ENCODE measurements at places on chromosomes 3 and 15. TPM values are rescaled to one million over a fixed set of nuclear protein-coding genes. Genes with fewer than 3 reads are reported as not detected.

Gene SCG3
- total RNA-seq: not detected

DNA sequence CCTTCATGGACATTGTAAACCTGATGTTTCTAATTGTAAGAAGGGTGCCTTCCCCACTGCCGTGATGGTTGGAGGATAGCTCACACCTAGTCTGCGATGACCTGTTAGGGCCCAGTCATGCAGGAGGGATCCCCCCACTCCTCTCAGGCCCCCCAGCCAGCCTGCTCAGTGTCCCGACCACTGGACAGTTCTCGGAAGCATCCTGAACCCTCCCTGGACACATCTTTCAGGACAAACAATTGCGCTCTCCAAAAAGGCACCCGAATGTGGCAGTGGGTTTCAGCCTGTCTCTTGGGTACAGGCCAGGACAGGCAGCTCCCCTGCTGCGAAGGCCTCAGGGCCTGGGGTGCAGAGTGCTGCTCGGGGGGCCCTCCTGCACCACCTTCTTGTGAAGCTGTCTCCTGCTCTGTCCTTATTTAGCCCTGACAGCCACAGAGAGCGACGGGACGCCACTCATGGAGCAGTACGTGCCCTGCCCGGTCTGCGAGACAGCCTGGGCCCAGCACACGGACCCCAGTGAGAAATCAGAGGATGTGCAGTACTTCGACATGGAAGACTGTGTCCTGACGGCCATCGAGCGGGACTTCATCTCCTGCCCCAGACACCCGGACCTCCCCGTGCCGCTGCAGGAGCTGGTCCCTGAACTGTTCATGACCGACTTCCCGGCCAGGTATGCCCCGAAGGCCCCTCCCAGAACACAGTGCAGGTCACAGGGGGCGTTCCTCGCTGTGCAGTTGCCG is 132.3 kb downstream of the LRRK1 start:
- no peaks in the 10 kb centered on the region for H3K27me3 ChIP-seq
- no peak overlapping the region for H3K4me3 ChIP-seq
- H3K4me1 ChIP-seq: no peaks in the 10 kb centered on the region

GRCh38 chr3:11362600-11362999 is 90.4 kb downstream of the ATG7 start:
- H3K27me3 ChIP-seq: no peaks in the 10 kb centered on the region
- peaks cover 48% of the 10 kb centered on the region for H3K36me3 ChIP-seq
- H3K4me1 ChIP-seq: peaks cover 6% of the 10 kb centered on the region
- no peak overlapping the region for H3K4me3 ChIP-seq

GRCh38 chr3:154229217-154229590 is 95.1 kb downstream of the DHX36 start:
- no peak overlapping the region for H3K4me3 ChIP-seq
- no peak overlapping the region for H3K27ac ChIP-seq
- no peak for DNase-seq
- no peaks in the 10 kb centered on the region for H3K4me1 ChIP-seq
- H3K36me3 ChIP-seq: no peaks in the 10 kb centered on the region
- peaks cover 4% of the 10 kb centered on the region for H3K27me3 ChIP-seq

Gene CDCP1
- 3.2 TPM for total RNA-seq

Data from activated CD4-positive, alpha-beta T cell treated with anti-CD3 and anti-CD28 coated beads, Interleukin-2, amount 10 ng/mL, durations not matched to agents 24 days and 14 days (primary cell).